ENCODE measurements at places on chromosomes 5 and 9.

DNA sequence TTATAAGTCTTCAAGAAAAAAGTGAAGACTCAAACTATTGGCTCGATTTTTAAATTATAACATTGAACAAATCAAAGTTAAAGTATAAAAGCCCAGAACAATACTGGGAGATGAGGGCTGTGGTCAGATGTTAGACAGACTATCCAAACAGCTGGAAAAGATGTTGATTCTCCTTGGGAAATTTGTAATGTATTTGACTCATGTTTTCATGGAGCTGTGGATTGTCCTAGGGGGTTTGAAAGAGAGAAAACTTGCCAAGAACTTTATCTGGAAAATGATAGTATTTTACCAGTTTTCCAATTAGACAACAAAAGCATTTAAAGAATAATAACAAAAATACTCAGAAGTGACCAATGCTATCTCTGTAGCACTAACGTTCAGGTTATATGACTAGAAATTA is 339.2 kb downstream of the ARL15 start:
- DNase-seq = no peak

DNA sequence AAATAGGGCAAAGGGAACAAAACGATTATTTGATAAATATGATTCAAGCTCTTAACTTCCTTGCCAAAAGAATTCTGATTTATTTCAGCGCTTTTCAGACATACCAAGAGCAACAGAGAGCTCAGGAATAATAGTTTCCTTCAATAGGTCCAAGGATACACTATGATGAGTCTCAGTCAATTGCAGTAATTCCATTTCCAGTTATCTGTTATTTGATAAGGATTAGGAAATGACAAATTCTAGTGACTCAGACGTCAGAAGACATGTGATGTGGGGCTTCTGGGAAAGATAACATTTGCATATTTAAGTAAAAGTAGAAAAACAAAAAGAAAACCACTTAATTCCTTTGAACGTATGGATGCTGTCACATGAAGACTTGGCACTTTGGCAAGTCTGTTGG is 1250.8 kb upstream of the CDH18 start:
- no peak for DNase-seq

DNA sequence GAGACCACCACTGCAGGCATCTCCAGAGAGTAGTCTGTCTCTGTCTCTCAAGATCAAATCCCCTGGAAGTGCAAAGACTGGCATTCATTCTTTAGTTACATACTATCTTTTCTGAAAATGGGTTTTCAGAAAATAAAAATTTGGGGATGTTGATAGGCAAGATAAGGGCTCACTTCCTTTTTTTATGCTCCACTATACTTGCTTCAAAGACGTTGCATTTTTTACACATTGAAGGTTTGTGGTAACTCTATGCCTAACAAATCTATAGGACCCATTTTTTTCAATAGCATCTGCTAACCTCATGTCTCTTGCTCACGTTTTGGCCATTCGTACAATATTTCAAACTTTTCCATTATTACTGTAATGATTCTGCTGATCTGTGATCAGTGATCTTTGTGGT is 37.0 kb downstream of the DMAC1 start:
- no peak for DNase-seq

- no peak for DNase-seq
Observed at GRCh38 chr5:113909782-113910181, 396.3 kb downstream of the YTHDC2 start.

DNA sequence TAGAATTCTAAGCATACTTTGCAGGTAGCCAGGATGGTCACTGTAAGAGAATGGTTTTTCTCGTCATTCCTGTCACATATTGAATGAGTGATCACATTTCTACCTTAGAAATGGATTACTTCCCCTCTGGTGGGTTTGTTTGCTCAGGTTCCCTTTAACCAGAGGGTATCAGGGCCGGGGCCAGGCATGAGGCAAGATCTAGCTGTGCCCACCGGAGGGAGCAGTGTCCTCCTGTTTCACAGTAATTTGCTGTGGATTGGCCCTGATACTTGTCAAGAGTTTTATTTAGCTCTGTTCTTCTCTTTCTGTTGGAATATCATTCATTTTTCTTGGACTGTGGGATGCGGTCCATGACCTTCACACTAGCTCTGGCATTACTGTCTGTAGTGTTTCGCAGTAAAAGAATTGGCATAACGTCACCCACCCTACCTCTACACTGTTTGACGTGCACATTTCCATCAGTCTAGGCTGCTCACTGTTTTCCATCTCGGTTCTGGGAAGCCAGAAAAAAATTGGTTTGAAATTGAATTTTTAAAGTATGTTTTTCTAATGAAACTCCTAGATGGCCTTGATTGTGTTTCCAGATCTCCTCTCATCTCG is 42.4 kb upstream of the ZBED3 start:
- peak; percentile 38 for DNase-seq

- peak; percentile 12 for DNase-seq
Observed at GRCh38 chr9:112665347-112665746, 52.6 kb downstream of the INIP start.
